SK-N-DZ (cell line): ENCODE measurements at places on chromosomes 16 and 17.

DNA sequence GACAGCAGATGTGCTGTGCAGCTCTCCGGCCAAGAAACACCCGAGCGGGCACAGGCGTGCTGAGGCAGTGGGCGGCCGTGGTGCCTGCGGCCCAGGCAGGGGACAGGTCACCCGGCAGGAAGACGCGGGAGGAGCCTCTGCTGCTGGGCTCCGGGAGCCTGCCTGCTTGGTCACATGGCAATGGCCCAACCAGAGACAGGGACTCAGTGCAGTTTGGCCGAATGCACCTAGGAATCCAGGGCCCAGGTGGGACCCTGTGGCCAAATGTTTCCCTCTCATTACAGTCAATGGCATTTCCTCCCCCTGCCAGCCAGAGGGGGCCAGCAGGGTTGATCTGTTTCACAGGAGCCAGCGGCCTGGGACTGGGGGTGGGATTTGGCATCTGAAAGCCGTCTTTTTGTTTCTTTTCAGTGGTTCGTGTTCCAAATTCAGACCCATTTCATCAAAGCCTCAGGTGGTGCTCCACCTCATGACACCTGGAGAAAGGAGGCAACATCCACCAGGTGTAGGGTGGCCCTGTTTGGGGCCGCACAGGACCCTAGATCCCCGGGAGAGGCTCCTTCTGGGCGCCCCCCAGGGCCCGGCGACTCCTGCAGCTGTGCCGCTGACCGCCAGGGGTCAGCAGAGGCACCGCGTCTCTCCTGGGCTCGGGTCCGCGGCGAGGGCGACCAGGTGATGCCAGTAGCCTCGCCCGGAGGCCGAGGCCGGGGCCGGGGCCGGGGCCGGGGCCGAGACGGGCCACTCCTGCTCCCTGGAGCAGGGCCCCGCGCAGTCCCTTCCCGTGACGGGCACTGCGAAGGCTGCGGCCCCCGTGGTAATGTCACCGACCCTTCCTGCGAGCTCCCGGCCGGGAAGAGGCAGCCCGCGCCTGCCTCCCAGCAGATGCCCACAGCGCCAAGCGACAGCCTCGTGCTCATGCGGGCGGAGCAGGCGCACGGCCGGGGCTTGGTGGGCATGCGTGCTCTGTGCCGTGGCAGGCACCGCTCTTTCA lies 118.5 kb downstream of the C16orf78 start:
- peak; percentile 55 for DNase-seq

GRCh38 chr17:42193216-42193968 lies 902 bp downstream of the GHDC start:
- DNase-seq, result no peak

GRCh38 chr17:77223642-77224420 lies 83.1 kb downstream of the SEC14L1 start:
- no peak for DNase-seq

DNA sequence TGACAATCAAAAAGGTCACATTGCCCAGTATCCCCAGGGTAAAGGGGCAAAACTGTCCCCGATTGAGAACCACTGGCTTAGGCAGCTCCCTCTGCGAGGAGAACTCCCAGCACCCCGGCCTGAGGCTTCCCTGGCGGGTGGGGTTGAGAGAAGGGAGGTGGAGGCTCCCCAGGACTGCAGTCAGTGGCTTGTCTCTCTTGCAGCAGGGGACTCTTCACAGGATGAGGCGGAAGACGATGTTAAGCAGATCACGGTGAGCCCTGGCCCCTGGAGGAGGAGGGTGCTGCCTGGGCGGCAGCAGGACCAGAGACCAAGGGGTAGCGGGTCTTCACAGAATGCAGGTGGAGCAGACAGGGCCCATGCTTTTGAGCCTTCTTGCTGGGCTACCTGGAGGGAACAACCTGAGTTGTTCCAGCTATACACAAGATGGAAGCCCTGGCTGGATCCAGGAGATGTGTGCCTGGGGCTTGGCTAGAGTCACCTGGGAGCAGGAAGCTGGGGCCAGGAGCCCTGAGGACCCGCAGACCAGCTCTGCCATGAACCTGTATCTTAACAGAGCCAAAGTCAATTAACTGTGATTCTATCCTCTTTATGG lies 16.8 kb downstream of the POLR3E start:
- DNase-seq, result no peak

DNA sequence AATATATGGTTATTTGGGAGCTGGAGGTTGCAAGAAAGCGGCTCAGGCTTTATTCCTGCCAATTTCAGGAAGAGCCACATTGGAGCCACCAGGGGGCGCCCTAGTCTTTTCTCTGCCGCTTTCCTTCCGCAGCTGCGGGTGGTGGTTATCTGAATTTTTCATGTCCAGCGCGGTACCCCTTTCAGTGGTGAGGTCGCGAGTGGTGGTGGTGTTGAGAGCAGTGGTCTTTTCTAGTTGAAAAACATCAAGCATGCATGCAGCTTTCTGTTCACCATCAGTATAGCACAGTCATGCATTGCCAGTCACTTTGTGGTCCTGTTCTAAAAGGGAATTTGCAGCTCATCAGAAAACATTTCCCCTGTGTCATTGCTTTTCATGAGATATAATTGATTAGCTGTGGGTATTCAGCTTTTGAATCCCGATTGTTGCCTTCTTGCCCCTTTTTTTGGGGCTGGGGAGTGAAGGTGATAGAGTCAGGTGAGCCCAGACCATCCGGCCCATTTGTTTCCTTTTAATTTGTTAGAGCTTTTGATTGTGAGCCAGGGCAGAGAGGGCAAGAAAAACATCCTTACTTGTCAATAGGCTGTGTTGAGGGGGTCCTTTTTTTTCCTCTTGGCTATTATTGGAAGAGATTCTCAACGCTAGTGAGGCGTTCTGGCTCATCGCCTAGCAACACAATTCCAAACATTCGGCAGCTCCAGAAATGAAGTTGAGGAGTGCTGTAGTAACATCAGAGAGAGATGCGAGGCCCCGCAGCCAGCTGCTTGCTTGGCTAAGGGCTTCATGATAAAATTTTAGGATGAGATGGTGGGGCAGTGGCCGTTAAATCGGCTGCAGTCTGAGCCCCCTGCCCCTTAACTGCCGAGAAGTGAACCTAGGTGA lies 119.0 kb downstream of the SNX29 start:
- DNase-seq, result peak; percentile 51

DNA sequence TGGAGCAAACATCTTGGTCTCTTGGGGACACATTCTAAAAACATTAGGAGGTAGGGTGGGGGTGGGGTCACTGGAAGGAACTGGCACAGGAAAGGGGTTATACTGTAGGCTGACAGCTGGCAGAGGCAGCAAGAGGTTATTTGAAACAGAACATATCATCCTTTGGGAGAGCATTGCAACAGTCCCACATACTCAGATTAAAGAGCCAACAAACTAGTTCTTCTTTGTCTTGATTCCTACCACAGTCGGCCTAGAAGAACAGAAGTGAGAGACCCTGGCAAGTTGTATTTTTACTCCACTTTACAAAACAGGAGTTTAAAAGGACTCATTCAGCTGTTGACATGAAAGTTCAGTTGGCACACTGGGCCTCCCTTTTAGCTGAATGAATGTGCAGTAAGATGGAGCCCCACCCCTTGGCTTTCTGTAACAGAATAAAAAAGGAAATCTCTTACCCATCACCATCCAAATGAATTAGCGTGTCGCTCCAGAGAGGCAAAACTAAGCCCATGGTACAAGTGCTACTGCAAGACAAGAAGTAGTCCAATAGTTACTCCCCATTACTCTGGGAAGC lies 54.6 kb upstream of the CORO6 start:
- DNase-seq, result no peak

DNA sequence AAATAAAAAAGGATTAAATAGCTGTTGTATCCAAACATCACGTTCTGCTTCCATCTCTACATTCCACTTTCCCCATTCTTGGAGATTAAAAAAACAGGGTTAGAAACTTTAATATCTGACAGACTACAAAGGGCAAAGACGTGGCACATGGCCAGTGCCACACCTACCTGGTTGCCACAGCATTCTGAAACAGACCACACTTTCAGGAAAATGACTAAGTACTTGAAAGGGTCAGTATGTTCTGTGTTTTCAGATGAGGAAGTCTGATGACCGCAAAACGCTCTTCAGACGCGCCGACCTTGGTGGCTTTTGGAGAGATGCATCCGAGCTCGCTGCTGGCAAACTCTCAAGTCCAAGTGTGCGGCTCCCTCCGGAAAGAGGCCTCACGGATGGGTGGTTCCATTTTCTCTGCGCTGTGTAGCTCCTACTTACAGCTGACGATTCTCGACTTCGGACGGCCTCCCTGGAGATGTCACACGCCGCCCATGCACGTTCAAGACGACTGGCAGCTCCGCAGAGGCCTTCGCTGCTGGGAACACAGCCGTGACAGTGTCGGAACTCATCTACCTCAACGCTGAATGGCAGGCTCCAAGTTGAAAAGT lies 15.5 kb downstream of the MAP1LC3B start:
- DNase-seq, result no peak

DNA sequence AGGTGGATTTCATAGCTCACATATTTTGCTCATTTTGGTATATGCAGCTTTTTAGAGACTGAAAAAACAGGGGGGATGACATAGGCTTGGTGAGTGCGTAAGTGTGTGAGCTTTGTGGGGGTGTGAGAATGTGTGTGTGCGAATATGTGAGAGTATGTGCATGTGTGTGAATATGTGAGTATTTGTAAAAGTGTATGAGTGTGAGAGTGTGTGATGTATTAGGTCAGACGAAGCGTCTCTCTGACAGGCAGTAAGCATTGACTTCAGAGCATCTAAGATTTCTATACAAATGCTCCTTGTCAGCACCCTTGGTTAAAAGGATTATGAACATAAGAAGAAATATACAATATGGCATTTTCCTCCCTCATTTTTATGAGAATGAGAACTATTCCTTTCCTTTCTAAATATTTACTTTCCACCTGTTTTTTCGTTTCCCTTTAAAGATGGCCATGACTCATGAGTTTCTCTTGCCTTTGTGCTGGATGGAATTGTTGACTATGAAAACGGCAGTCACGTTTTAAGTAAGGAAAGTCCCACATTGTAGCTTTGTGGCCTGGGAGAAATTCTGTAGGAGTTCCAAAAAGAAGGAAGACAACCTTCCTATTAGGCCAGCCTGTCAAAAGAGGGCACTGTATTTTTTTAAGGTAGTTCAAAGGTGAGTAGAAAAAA lies 276.4 kb downstream of the FOXL1 start:
- DNase-seq, result no peak

- DNase-seq, result no peak
Measured at GRCh38 chr16:60027351-60027750, 1293.2 kb upstream of the GOT2 start.

- DNase-seq, result no peak
Measured at GRCh38 chr17:41121742-41122141, 2.2 kb downstream of the KRTAP4-12 start.

DNA sequence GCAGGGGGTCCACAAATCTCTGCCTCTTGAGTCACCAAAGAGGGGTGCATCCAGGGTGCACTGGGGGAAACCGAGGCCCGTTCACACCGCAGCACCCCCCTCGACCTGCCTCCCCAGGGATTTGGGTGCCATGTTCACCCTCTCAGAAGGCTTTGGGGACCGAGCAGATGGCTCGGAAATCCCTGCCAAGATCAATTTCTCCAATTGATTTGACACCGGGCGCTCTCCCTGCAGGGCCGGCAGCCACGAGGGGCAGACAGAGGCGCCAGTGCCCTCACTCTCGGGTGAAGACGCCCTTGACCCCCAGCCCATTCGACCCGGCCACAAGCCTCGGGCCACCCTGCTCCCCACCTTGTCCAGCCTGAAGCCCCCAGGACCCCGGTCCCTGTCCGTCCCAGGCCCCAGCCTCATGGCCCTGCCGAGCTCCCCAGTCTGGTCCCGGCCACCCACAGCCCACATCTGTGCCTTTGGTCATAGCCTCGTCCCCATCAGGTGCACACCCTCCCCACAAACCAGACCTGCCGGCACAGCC lies 9.3 kb downstream of the SSTR5 start:
- DNase-seq, result no peak

- no peak for DNase-seq
Measured at GRCh38 chr17:40071313-40072039, 8.7 kb downstream of the THRA start.

GRCh38 chr16:50496990-50497389 lies 51.2 kb upstream of the NKD1 start:
- no peak for DNase-seq

- DNase-seq, result no peak
Measured at GRCh38 chr17:15742051-15742795, 10.1 kb downstream of the TBC1D26 start.

DNA sequence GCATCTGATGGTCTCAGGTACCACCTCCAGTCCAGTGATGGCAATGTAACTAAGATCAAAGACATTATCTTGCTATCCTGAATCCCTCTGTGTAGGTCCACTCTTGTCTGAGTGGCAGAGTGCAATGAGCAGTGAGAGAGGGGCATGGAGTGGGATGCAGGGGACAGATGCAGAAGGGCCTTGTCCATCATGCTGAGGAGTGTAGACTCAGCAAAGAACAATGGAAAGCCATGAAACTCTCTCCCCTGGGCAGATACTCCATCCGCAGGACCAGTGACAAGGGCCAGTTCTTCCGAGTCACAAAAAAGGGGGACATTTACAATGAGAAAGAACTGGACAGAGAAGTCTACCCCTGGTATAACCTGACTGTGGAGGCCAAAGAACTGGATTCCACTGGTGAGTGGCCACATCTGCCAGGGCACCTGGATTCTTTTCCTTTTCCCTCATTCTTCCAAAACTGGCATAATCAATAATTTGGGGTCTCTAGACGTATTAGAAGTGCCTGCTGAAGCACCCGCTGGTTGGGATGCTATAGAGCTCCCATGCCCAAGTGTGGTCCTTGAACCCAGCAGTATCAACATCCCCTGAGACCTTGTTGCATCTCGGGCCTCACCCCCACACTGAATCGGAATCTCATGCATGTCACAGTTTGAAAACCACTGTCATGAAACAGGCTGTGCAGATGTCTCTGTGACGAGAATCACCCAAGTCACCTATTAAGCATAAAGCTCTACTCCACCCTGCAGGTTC lies 29.5 kb downstream of the CDH5 start:
- no peak for DNase-seq

DNA sequence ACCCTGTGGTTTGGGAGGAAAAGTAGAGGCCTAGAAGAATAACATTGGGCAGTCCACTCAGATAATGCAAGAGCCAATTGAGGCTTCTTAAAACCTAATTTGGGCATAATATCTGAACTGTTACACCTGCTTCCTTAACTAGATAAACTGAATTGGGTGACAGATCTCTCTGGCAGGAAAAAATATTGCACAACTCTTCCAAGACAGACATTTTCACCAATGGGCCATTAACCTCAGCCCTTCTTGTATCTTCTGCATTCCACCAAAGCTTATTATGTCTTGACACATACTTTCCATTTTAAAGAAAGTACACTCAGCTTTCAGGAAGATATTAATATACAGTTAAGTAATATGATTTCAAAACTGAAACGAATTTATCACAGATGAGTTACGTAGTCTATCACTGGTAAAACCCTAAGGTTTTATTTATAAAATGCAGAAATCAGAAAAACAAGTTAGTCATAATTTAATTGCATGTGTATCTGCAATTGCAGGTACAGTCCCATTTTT lies 79.9 kb upstream of the MON1B start:
- DNase-seq, result peak; percentile 22

DNA sequence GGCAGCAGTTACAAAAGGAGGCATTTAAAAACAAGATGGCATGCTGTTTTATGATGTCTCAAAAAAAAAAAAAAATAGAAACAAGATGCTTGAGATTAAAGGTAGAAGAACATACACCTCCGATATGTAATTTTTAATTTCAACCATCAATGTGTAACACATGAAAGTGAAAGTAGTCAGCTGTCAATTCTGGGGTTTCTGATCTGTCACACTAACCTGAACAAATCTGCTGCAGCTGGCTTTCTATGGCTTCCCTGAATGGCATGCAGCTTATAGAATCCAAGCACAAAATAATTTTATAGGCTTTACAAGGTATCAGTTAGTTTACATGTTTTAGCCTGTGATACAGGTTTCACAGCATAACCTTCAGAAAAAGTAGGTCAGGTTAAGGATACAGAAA lies 13.5 kb downstream of the GLYR1 start:
- DNase-seq, result no peak
